ENCODE measurements at places on chromosomes 5 and 9.

GRCh38 chr9:78490231-78490630 is 193.3 kb downstream of the PSAT1 start:
- DNase-seq, result peak; percentile 47

GRCh38 chr5:125874717-125875116 is 548.5 kb upstream of the GRAMD2B start:
- no peak for DNase-seq

DNA sequence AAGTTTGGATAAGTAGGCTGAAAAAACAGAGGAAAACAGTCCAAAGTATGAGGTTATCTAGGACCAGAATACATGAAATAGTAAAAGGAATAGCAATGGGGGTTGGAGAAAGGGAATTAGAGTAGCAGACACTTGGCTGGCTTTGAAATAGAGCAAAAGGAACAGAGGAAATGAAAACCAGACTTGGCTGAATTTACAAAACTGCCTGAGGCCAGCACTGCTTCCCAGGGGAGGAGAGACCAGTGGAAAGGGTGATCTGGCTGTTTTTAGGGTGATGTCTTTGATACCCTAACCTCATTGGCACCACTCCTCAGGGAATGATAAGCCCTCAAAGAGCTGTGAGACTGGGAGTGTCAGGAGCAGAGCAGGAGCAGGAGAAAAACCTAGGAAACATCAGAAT is 413.4 kb upstream of the SLC30A5 start:
- DNase-seq, result no peak

DNA sequence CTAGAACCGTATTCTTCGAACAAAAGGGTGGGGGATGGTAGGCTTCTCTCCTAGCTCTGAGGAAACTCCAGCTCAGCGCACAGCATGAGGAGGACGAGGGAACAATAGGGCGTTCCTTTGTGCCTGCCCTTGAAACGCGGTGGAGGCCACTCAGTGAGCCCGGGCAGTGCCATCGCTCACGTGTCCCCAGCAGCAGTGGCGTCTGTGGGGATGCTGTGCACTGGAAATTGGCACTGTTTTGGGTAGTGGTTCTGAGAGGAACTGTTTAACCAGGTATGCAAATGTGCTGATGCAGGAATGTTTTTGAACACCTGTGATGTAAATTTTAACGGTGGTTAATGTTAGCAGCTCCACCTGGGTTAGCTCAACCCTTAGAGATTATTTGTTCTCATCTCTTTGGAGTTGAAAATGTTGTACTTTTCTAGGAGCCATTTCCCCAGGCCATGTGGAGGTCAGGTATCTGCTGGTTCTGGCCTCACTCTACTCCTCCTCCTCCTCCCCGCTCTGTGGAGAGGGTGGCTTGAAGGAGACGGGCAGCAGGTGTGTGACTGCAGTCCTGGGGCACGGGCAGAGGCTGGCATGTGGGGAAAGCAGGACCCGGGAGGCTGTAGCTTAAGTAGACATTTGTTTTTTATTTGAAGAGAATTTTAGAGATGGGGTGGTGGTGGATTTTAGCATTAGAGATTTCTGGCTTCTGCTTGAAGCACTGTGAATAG is 48.3 kb downstream of the EHMT1 start:
- DNase-seq, result no peak

GRCh38 chr9:27888661-27889295 is 315.5 kb upstream of the C9orf72 start:
- DNase-seq, result no peak

GRCh38 chr9:134640506-134641172 is 964 bp upstream of the COL5A1 start:
- no peak for DNase-seq

DNA sequence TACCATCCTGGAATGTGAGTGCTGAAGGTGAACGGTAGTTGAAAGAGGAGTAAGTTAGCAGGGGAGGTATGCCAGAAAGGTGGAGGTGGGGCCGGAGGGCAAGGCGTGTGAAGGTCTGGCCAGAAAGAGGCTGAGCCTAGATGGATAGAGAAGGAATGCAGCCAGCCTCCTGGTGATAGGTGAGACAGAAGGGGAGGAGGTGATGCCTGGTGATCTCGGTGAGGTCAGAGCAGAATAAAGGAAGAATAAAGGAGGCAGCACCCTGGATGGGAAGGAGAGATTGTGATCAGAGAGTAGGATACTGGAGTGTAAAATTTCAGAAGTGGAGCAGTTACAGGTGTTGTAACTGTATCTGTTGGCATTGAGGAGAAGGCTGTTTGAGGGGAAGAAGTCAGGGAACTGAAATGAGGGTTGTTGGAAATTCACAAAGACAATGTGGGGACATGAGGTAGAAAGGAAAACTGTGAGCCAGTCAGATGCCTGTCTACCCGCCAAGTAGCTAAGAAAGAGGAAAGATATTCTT is 2.0 kb downstream of the GNG10 start:
- DNase-seq, result no peak

GRCh38 chr9:114288193-114289091 is 34.5 kb upstream of the ORM1 start:
- DNase-seq, result no peak

GRCh38 chr5:144203750-144204596 is 33.3 kb downstream of the KCTD16 start:
- DNase-seq, result peak; percentile 86

DNA sequence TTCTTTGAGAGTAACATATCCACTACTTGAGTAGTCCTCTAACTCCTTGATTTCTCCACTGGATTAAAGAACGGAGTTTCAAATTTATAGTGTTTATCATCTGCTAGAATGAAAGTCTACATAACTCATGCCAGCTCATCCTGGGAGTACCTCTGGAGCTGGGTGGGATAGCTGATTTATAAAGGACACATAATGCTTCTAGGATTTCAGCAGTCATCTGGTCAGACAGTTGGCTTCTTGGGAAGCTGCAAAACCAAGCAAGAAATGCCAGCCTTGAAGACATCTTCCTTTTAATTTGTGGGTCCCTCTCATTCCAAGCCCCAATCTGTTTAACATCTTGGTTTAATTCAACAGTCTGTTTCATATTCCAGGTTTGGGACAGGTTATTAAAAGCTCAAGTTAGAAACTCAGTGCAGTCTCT is 3.2 kb downstream of the GALNT10 start:
- DNase-seq, result no peak

DNA sequence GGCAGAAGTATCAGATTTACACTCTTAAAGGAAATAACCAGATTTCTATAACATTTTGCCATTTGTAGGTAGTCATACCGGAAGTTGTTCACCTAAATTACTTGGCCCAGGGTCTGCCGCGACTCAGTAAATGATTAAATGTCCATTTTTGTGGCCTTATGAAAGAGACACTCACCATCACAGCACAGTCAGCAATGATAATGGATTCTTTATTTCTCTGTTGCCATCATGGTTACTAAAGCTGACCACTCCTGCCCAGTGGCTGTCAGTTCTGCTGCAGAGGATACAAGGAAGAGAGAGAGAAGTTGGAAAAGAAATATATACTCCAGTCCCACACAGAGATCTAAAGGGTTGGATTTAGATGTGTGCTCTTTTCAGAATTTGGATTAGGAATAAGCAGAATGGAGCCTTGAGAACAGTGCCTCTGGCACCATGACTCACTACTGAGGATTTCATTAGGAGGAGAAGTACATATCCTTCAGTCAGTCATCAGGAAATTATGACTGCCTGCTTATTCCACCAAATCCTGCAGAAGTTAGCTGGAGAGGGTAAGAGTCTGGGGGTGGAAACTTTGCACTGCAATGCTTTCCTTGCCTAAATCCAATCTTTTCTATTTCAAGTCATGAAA is 72.8 kb upstream of the EFNA5 start:
- DNase-seq, result peak; percentile 69

DNA sequence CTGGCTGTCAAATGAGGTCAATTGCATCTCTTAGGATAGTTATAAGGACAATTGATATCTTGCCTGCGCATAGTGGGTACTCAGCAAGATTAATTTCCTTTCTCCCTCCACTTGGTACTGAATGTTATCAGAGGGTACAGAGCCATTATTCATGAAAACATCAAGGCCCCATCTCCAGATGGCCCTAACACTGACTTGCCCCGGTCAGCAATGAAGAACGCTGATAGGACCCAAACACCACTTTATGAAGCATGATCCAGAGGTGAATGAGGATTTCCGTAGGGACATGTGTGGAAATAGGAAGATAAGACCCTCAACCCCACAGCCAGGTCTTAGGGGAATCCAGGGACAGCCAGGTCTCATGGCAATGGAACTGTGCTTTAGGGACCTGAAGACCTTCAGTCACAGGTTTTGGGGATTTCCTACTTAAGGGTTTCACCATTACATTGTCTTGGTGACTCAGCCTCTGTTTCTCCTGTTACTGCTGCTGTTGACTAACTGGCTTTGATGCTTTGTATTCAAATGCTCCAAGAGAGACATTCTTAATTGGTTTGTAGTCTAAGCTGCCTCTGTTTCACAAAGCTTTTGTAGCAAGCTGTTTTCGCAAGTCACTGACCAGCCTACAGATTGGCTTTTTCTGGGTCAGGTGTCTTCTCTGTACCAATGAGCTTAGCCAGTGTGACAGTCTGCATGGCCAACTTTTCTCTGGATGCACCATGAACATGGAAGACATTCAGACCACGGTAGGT is 35.3 kb upstream of the IQGAP2 start:
- peak; percentile 24 for DNase-seq

- DNase-seq, result peak; percentile 45
Measured at GRCh38 chr9:81455462-81456219, 233.7 kb downstream of the TLE1 start.

GRCh38 chr5:3020426-3020825 is 268.9 kb upstream of the IRX2 start:
- no peak for DNase-seq

- DNase-seq, result no peak
Measured at GRCh38 chr5:130966990-130967525, 198.0 kb downstream of the HINT1 start.

- no peak for DNase-seq
Measured at GRCh38 chr5:126883564-126884245, 106.8 kb downstream of the LMNB1 start.

GRCh38 chr5:173473288-173473687 is 143.2 kb downstream of the BOD1 start:
- DNase-seq, result no peak

GRCh38 chr5:111855356-111855755 is 98.4 kb upstream of the NREP start:
- no peak for DNase-seq

DNA sequence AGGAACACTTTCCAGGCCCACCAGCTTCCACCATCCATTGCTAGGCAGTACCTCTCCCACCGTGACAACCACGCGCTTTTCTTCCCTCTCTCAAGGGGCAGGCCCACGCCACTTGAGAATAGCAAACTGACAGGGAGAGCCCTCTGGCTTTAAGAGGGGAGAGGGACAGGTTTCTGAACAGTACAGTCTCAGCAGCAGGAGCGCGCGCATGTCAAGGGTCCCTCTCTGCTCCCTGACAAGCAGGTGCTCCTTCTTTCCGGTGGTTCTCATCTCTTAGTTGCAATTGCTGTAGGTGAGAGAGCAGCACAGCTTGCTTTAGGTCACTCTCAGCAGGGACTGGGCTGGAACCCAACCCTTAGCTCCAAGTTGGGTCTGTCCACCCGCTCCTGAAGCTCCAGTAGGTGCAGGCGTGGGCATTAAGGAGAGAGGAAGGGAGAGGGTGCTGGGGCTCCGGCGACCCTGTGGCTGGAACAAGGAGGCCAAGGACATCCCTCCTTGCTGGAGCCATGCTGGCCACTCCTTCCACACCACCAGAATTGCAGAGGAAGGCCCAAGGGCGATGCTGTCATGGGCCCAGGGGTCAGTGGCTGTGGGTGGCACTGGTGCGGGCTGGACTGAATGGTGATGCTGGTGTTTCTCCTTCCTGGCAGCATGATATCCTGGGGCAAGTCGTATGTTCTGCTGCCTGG is 9.0 kb upstream of the PHF2 start:
- DNase-seq, result peak; percentile 14

DNA sequence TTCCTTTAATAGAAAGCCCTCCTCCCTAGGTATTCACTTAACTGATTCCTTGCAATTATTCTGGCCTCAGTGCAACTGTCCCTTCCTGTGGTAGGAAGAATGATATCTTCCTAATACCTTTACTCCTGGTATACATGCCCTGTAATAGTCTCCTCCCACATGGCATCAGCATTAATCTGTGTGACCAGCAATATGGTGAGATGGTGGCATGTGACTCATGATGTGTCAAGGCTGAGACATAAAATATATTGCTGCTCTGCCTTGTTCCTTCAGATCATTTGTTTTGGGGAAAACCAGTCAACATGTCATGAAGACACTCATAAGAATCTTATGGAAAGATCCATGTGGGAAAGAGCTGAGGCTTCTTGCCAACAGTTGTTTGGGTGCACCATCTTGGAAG is 149.1 kb upstream of the TRPM3 start:
- DNase-seq, result no peak

DNA sequence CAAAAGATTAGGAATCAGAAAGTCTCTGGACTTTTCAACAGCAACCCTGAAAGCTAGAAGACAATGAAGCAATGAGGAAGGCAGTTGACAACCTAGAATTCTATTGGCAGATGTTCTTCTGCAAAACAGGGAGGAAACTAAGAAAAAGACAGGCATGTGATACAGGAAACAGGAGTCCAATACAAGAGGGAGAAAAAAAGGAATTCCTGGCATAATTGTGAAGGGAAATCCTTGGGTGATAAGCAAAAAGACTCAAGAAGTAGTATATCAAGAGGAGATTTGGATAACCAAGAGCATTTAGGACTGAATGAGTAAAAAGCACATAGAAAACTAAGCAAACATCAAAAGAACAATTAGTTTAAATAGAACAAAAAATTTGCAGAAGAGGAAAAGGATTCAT is 58.6 kb downstream of the LPAR1 start:
- DNase-seq, result no peak

DNA sequence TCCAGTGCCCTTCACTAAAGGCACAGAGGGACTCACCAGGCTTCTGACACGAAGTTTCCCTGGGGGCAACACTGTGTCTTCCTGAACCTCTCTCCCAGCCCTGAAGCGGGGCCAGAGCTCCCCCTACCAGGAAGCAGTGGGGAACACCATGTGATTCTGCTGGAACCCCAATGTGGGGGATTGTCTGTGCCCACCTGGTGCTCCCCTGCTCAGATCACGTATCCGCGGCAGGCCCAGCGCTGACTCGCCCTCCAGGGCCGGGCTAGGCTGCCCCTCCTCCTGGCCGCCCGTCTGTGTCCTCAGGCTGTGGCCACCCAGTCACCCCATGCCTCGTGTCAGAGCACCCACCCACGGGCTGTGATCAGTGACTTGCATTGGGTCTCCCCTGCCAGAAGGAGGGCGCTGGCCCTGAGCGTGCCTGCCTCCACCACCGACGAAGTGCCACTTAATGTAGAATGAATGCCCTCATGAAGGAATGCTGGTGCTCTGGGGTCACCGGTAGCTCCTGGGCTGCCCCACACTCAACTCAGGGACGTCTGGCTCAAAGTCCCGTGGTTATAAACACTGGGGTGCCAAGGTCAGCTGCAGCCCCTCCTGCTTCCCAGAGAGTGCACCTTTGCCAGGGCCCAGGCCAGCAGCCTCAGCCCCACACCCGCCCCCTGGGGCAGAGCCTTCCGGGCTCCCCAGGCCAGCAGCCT is 22.1 kb downstream of the SARDH start:
- DNase-seq, result peak; percentile 36

GRCh38 chr9:22454016-22454415 is 7.4 kb downstream of the DMRTA1 start:
- DNase-seq, result no peak

Measured in fibroblast of lung (primary cell).